ENCODE measurements at places on chromosomes 6 and 20. TPM values are rescaled to one million over a fixed set of nuclear protein-coding genes. Genes with fewer than 3 reads are reported as not detected.

The MEI4 gene
- not detected for total RNA-seq

The PAK5 gene
- not detected for total RNA-seq

The CFAP206 gene
- total RNA-seq: 0.13 TPM

The TREM1 gene
- 0.14 TPM for total RNA-seq

The EBF4 gene
- 2.5 TPM for total RNA-seq

The C2 gene
- 0.42 TPM for total RNA-seq

The ZBTB46 gene
- 0.66 TPM for total RNA-seq

The ZNF311 gene
- total RNA-seq: 0.07 TPM

The SLC12A5 gene
- 15.1 TPM for total RNA-seq

The MEP1A gene
- not detected for total RNA-seq

The ID4 gene
- total RNA-seq: 1.4 TPM

The GSTA4 gene
- total RNA-seq: 8.5 TPM

The TCFL5 gene
- total RNA-seq: 3.9 TPM

The ECT2L gene
- total RNA-seq: not detected

The BPIFB1 gene
- total RNA-seq: not detected

The COL20A1 gene
- 0.57 TPM for total RNA-seq

The RHAG gene
- total RNA-seq: 0.07 TPM

The MUC22 gene
- total RNA-seq: 0.03 TPM

The BTBD3 gene
- 17.3 TPM for total RNA-seq

The TFAP2A gene
- total RNA-seq: 16.9 TPM

The FRK gene
- 1.2 TPM for total RNA-seq

The CAP2 gene
- 15.2 TPM for total RNA-seq

The NXT1 gene
- total RNA-seq: 76.9 TPM

The NECAB3 gene
- total RNA-seq: 14.9 TPM

The MRPS10 gene
- 42.0 TPM for total RNA-seq

The IP6K3 gene
- total RNA-seq: 0.14 TPM

The EYA2 gene
- 3.3 TPM for total RNA-seq

The MATN4 gene
- 0.06 TPM for total RNA-seq

The VWA7 gene
- 2.0 TPM for total RNA-seq

The C20orf173 gene
- total RNA-seq: not detected

The DEK gene
- 82.9 TPM for total RNA-seq

The TCP11 gene
- total RNA-seq: not detected

Data from A549 treated with CORT108297 at 1 μM for 4 hours (cell line).